ENCODE measurements at places on chromosomes 1 and 21.

DNA sequence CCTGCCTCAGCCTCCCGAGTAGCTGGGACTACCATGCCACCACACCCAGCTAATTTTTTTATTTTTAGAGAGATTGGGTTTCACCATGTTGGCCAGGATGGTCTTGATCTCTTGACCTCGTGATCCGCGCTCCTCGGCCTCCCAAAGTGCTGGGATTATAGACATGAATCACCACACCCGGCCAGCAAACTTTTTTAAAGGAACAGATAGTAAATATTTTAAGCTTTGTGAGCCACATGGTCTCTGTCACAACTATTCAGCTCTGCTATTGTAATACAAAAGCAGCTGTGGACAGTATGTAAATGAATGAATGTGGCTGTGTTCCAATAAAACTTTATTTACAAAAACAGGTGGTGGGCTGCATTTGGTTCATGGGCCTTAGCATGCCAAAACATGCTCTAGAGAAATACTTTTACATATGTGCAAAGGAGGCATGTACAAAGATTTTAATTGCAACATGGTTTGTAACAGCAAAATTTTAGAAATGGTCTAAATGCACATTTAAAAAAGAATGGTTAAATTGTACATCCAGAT lies 47.0 kb downstream of the CDCP2 start:
- no peak for DNase-seq

- DNase-seq: no peak
Measured at GRCh38 chr21:42555756-42556438, 42.2 kb downstream of the SLC37A1 start.

- peak; percentile 74 for DNase-seq
Measured at GRCh38 chr1:246002725-246003441, 504.2 kb downstream of the SMYD3 start.

DNA sequence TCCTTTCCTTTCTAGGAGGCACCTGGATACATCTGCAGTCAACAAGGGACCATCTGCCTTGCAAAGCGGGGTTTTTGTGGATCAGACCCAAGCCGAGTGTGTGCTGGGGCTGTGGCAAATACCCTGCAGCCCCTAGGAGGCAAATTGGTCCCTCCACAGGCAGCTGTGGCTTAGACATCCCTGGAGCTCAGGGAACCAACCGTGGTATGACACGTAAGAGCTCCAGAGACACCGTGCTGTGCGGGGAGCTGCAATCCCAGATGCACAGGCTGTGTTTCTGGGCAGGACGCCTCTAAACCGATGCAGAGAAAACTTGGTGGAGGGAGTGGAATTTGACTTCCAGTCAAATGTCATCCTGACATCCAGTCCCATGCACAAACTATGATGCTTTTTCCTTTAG lies 141.5 kb downstream of the KAZN start:
- DNase-seq: no peak

DNA sequence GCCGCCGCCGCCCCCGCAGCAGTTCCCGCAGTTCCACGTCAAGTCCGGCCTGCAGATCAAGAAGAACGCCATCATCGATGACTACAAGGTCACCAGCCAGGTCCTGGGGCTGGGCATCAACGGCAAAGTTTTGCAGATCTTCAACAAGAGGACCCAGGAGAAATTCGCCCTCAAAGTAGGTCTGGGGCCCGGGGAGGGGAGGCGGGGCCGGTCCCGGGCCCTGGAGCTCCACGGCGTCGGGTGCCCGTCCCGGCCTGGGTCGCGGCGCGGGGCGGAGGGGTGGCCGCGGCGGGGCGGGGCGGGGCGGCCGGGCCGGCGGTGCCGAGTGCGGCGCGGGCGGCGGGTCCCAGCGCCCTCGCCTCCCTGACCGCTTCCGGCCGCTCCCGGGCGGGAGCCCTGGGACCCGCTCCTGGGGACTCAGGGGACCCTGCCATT lies 646 bp downstream of the MAPKAPK2 start:
- DNase-seq: no peak

- DNase-seq: no peak
Measured at GRCh38 chr1:229370601-229371021, 27.8 kb upstream of the CCSAP start.

DNA sequence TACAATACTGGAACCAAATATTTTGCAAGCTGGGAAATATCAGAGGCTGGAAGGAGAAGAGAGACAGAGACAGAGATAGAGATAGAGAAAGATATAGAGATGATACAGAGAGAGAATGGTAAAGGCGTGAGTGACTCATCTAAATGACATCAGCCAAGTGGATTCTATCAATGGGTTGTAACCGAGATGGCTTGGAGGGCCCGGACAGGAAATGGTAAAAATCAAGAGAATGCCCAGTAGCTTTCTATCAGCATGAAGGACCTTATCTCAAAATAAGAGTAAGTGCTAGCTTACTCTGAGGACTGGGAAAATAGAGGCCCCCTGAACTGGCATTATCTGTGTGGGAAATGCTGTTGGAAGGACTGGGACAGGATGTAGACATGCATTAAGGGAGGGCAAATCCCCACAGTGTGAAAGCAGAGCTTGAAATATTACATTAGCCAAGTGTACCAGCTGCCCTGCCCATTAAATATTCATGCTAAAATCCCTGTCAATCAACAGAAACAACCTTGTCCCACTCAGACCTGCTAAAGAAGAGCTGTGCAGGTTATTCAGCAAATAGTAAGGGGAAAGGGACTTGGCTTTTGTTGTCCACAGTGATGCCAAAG lies 76.6 kb upstream of the ZNF644 start:
- no peak for DNase-seq

GRCh38 chr21:46369520-46370235 lies 45.7 kb downstream of the PCNT start:
- no peak for DNase-seq

DNA sequence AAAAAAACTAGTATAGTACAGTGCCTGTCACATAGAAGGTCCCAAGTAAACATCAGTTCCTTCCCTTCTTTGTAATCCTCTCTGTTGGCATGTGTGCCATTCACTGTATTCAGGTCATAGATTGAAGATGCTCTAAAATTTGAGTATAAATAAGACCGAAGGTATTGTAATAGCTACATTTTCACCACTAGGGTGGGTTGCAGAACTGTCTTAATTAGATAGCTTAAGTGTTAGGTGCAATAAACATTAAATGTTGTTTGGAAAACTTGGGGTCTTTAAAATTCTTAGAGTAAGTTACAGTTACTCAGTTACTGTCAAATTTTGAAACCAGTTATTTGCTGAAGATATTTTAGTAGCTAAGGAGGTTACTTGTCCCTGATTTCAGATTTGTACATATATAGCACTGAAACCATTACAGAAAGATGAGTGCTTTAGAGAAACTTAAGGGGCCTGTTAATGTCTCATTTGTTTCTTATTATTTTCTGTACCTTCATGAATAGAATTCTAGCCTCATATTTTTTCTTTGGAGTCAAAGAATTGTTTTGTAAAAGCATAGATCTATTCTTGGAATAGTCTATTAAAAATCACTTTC lies 24.3 kb downstream of the PER3 start:
- DNase-seq: no peak

- DNase-seq: no peak
Measured at GRCh38 chr21:44724196-44724595, 12.8 kb upstream of the TSPEAR start.

GRCh38 chr1:222877854-222878253 lies 63.0 kb downstream of the DISP1 start:
- DNase-seq: no peak

GRCh38 chr1:56825436-56825835 lies 6.2 kb upstream of the FYB2 start:
- no peak for DNase-seq

DNA sequence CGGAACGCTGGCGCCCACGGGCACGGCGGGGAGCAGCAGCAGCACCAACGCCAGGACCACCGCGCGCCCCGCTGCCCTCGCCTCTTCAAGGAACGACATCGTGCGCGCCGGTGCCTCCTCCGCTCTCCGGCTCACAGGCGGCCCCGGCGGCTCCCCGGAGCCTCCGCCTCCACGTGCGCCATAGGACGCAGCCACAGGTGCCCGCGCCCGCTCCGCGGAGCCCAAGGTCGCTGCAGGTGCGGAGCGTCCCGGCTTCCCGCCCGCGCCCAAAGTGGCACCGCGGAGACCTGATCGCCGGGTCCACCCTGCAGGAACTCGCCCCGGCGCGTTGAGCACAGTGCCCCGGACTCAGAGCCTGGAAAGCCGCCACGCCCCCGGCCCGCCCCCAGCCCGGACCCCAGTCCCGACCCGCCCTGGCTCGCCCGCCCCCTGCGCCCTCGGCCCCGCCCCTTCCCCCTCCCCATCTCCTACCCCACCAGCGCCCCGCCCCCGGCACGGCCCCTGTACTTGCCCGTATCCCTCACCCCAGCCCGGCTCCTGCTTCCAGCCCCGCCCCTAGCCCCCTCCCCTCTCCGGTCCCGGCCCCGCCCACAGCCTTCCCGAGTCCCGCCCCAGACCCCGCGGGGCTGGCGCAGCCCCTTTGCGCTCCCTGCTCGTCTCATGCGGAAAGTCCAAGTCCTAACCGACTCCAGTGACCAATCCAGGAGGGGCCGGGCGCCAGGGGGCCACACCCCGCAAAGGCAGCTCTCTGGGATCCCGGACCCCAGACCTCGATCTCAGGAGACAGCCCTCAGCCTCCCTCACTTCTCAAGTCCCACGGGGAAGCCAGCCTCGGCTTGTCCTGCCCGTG lies at the start of gene MEGF6:
TSS of gene MEGF6 (minus strand) at position 339 of the 850 bp plus-strand sequence. CDS start at position 99, 240 bp downstream.
- DNase-seq: no peak

DNA sequence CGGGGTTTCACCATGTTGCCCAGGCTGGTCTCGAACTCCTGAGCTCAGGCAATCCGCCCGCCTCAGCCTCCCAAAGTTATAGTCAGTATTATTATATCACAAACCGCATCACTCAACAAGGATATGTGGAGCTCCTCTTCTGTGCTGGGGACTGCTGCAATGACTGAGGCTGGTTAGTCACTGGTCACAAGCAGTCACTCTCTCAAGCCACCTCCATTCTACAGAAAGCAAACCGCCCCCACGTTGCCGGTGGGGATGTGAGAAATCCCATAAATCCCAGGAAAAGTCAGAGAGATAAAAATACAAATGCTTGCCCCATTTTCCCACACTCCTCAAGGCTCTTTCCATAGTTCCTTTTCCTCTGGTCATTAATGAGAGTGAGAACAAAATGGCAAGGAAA lies 155.7 kb downstream of the ADSS2 start:
- no peak for DNase-seq

- DNase-seq: no peak
Measured at GRCh38 chr1:214312530-214313051, 31.6 kb downstream of the SMYD2 start.

GRCh38 chr1:30844631-30845030 lies 63.9 kb downstream of the SDC3 start:
- DNase-seq: no peak

DNA sequence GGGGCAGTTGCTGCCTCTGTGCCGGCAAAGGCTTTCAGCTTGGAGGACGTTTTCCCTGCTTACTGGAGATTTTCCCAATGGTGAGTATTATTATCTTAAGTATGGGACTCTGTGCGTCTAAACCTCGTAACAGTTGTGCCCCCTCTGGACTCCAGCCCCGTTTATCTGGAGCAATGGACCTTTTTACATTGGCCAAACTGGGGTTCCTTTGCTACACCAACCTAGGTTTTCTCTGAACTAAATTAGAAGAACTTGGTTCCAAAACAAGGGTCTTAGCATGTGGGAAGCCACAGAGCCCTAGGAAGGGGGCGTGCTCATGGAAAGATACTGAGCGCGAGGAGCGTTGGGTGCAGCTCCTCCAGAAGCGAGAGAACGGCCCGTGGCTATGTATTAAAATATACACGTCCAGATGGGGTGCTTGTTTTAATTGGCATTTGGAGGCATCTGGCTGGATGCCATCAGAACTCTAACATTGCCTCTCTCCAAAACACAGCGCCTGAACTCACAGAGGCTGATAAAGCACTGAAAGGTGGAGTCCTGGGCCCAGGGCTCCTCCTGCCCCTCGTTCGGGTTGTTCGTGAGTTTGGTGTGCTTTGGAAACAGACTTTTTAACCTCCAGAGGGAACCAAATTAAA lies 28.4 kb downstream of the POFUT2 start:
- DNase-seq: no peak

- no peak for DNase-seq
Measured at GRCh38 chr1:230708631-230709580, 5.0 kb downstream of the AGT start.

GRCh38 chr1:238265866-238266265 lies 375.1 kb upstream of the ZP4 start:
- DNase-seq: no peak

GRCh38 chr1:8825985-8826481 lies 8.6 kb upstream of the RERE start:
- no peak for DNase-seq

DNA sequence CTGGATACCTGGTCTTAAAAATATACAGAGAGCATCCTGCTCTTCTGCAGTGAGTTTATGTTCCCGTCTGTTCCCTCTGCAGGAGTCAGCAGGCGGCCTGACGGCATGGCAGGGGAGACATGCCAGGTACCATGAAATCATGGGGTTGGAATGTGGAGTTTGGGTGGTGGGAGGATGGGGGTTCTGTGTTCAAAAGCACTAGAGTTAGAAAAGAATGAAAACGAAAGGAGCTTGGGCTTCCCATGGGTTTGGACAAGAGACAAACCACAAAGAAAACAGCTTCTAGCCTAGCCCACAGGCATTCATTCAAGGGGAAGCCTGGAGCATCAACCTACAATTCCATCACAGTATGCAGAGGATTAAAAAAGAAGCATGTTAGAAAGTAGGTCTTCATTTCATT lies 59.9 kb downstream of the WARS2 start:
- peak; percentile 82 for DNase-seq

DNA sequence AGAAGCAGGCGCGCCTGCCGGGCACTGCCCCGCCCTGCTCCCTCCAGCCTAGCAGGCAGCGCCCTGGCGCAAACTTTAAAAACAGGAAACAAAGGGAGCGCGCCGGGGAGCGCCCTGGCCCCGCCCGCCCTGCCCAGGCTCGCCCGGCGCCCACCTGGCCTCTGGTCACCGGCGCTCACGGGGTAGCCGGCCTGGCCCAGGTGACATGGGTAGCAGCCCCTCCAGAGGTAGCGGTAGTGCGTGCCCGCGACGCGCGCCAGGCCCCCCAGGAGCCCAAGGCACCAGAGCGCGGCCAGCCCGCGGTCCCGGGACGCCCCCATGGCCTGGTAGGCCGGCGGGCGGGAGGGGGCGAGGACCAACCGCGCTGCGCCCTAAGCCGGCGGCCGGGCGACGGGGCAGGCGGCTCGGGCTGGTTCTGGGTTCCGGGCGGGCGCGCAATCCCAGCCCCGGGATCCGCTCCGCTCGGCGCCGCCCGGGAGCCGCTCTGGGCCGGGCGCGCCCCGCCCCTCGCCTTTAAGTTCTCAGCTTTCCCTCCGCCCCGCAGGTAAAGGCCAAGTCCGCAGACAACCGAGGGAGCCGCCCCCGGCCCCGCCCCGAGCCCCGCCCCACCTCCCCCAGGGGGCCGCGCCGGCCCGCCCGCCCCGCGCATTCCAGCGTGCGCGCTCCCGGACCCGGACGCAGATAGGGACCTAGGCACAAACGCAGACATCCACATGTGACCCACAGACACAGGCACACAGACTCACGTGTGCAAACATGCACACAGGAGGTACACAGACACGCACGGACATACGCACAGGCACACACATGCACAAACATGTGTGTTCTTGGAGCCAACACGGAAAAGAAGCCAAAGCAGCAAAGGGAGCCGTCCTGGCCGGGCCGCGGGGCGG lies 76.7 kb downstream of the ARHGEF16 start:
- no peak for DNase-seq

- DNase-seq: no peak
Measured at GRCh38 chr1:85504417-85504816, 39.5 kb upstream of the DDAH1 start.
